ENCODE measurements at places on chromosomes 3 and 15.

- DNase-seq = no peak
These were observed 3.8 kb downstream of the CHAC1 start for GRCh38 chr15:40957041-40957555.

DNA sequence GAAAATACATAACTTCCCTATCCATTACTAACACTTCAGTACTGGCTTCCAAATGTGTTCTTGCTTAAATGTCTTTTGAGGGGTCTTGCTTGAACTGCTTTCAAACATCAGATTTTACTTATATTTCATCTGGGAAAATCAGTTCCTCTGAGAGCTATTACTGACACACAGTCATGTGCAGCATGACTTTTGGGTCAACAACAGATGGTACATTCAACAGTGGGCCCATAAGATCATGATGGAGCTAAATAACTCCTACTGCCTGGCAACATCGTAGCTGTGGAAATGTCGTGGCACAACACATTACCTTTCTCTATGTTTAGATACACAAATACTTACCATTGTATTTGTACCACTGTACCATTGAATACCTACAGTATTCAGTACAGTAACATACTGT lies 43.8 kb downstream of the WWTR1 start:
- DNase-seq = no peak

- DNase-seq = no peak
These were observed 436.3 kb upstream of the SGO1 start for GRCh38 chr3:20622304-20622703.

- DNase-seq = no peak
These were observed 812.6 kb downstream of the ZPLD1 start for GRCh38 chr3:103247459-103247858.

DNA sequence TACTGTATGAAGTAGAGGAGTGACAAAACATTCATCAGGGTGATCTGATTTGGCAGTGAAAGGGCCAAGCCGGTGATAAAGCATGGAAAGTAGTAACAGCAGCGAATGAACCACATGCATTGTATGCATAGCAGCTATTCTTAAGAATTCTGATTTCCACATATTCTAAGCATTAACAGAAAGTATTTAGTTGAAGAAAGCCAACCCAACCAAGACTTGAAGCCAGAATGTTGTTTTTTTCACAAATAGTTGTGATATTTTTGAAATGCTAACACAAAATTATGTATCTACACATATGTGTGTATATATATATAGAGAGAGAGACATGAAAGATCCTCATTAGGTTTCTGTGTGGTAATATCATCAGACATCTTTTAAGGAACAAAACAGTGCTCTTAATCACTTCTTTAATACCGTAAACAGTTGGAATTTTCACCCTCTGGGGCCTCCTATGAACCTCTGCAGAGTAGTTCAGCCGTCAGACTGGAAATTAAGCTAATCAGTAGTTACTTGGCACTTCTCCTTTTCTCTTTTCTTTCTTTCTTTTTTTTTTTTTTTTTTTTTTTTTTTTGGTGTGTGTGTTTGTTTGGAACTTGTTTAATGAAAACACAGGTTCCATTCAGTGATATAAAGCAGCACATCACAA lies 139.6 kb downstream of the CMSS1 start:
- no peak for DNase-seq
